Temporal lobe (tissue), 4 donors: ENCODE measurements at places on chromosomes 2 and 18. TPM values are rescaled to one million over a fixed set of nuclear protein-coding genes. Genes with fewer than 3 reads are reported as not detected.

RIT2 gene
- 16.0 TPM for total RNA-seq

GLS gene
- total RNA-seq, result 122 TPM

DSG4 gene
- not detected for total RNA-seq

GAREM1 gene
- total RNA-seq, result 38.1 TPM

MAP3K19 gene
- total RNA-seq, result 1.7 TPM

GREB1L gene
- 0.74 TPM for total RNA-seq

BMP10 gene
- total RNA-seq, result not detected

SP140 gene
- 0.49 TPM for total RNA-seq

C2orf92 gene
- 3.7 TPM for total RNA-seq

SERPINB12 gene
- total RNA-seq, result not detected

GKN1 gene
- total RNA-seq, result 2.0 TPM

ECEL1 gene
- 1.5 TPM for total RNA-seq
